Mucosa of descending colon (tissue), 3 donors: ENCODE measurements at places on chromosomes 7 and 10. TPM values are rescaled to one million over a fixed set of nuclear protein-coding genes. Genes with fewer than 3 reads are reported as not detected.

The HKDC1 gene
- total RNA-seq: 20.2 TPM

The ARID5B gene
- total RNA-seq: 22.4 TPM

The IFRD1 gene
- total RNA-seq: 31.2 TPM

The AQP1 gene
- total RNA-seq: 89.6 TPM

The ICA1 gene
- 59.9 TPM for total RNA-seq

The GPR15LG gene
- 467 TPM for total RNA-seq

The ASB10 gene
- total RNA-seq: not detected

The GLRX3 gene
- 58.2 TPM for total RNA-seq

The ACBD7 gene
- total RNA-seq: not detected

The CUBN gene
- total RNA-seq: 1.9 TPM

The TMEM213 gene
- not detected for total RNA-seq

The NPTX2 gene
- 2.2 TPM for total RNA-seq

The LRMDA gene
- 14.9 TPM for total RNA-seq

The FGF8 gene
- not detected for total RNA-seq

The ADCYAP1R1 gene
- 2.2 TPM for total RNA-seq

The FEZF1 gene
- not detected for total RNA-seq

The HMX3 gene
- 1.4 TPM for total RNA-seq

The NKX2-3 gene
- 11.0 TPM for total RNA-seq

The HTR7 gene
- 0.46 TPM for total RNA-seq

The CALHM3 gene
- not detected for total RNA-seq

The PLEKHS1 gene
- 19.3 TPM for total RNA-seq

The IL15RA gene
- total RNA-seq: 26.6 TPM

The MYOF gene
- 85.5 TPM for total RNA-seq

The RBP4 gene
- total RNA-seq: 5.2 TPM

The MALRD1 gene
- total RNA-seq: 0.60 TPM

The UCN3 gene
- total RNA-seq: 1.4 TPM

The MOGAT3 gene
- total RNA-seq: 58.3 TPM

The ANKRD7 gene
- total RNA-seq: 1.9 TPM

The COX19 gene
- 15.8 TPM for total RNA-seq

The PLAC9 gene
- 3.2 TPM for total RNA-seq

The RAMP3 gene
- 13.5 TPM for total RNA-seq

The TFPI2 gene
- total RNA-seq: 0.61 TPM

The TFEC gene
- total RNA-seq: 2.3 TPM

The PLXNA4 gene
- 0.78 TPM for total RNA-seq

The BBIP1 gene
- 10.6 TPM for total RNA-seq

The METTL27 gene
- 4.6 TPM for total RNA-seq
